Smooth muscle cell of the pulmonary artery (primary cell): ENCODE measurements at places on chromosomes 1 and 21. TPM values are rescaled to one million over a fixed set of nuclear protein-coding genes. Genes with fewer than 3 reads are reported as not detected.

TNFSF18 gene
- 0.46 and 0.53 TPM in 2 replicates for total RNA-seq

ITLN1 gene
- total RNA-seq, result 0.13 TPM in 1 of 2 replicates, not detected in the other

KCND3 gene
- 0.53 and 4.0 TPM in 2 replicates for total RNA-seq

SGIP1 gene
- total RNA-seq, result 29.0 and 45.0 TPM in 2 replicates

USP24 gene
- 50.6 and 58.8 TPM in 2 replicates for total RNA-seq
